ENCODE measurements at places on chromosomes 1 and 21.

DNA sequence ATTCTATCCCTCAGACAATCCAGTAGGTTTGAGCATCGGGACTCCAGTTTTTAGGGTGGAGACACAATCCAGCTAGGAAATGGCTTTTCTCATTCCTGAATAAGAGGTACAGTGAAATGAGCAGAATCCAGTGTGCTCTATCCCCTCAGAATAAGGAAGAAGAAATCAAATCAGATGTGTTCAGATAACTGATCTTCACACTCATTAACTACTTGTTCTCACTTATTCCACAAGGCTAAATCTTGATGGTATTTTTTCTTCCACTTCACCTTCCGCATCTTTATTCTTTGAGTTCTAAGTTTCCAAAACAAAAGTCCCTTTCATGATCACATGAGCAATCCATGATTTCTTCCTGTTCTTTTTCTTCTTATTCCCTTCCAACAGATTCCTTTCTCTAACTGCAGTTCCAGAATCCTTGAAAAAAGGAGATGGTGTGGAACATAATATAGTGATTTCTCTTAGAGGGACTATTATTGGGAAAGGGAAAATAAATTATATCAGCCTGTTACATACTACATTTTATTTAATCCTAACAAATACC lies 1.7 kb downstream of the SYT11 start:
- no peak for DNase-seq

DNA sequence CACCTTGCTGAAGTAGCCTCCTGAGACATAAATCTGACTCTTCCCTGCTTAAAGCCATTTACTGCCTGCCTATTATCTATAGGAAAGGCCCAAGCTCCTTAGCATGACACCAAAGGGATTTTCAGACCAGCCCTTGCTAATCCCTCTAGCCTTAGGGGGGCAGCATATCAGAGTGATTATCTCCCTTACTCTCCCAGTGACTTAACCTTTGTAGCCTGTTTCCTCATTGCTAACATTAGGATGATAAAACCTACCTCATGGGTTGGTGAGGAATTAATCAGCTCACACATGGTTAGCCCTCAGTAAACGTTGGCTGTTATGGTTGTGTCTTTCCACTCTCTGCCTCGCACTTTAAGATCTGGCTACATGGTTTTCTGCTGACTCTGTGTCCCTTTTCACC lies 70.1 kb downstream of the ROR1 start:
- peak; percentile 19 for DNase-seq

DNA sequence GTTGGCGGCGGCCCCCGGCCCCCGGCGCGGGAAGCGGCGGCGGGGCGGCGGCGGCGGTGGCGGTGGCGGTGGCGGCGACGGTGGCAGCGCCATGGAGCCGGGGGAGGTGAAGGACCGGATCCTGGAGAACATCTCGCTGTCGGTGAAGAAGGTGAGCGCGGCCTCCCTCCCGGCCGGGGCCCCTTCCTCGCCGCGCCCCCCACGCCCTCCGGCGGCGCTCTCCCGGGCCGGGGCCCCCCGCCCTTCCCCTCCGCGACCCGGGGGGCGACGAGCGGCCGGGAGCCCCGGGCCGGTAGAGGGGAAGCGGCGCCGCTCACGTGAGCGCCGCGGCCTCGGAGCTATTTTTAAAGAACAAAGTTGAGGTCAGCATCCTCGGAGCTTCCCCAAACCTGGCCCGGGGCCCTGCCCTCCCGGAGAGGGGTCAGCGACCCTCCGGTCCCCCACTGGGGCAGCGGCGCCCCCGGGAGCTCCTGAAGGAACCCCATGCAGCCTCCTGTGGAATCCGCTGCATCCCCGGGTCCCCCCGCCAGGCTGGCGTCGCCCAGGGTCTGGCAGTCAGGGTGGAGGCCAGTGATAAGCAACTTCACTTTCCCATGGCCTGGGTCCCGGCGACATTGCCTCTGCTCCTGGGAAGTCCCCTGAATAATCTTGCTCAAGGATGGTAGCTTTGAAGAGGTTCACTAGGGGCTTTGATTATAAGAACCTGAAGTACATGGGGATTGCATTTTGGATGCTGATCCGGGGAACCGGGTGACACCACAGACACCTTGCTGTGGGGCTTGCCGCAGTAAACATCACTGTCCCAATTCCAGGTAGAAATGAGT lies 560 bp downstream of the PLEKHM2 start:
- no peak for DNase-seq

DNA sequence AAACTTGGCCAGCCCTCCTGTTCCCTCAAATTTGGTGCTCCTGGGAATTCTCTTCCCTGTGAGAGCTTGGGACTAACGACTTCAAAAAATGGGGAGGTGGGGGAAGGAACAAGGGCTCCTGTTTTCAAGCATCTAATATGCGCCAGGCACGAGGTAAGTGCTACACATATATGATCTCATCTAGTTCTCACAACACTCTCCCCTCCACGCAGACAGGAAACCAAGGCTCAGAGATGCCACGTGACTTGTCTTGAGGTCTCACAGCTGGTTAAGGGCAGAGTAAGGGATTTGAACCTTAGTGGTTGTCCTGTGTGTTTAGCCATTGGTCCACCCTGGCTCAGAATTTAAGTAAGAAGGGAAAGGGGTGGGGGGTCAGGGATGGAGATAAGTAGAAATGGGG lies 125.9 kb downstream of the DMRTB1 start:
- DNase-seq, result peak; percentile 90

DNA sequence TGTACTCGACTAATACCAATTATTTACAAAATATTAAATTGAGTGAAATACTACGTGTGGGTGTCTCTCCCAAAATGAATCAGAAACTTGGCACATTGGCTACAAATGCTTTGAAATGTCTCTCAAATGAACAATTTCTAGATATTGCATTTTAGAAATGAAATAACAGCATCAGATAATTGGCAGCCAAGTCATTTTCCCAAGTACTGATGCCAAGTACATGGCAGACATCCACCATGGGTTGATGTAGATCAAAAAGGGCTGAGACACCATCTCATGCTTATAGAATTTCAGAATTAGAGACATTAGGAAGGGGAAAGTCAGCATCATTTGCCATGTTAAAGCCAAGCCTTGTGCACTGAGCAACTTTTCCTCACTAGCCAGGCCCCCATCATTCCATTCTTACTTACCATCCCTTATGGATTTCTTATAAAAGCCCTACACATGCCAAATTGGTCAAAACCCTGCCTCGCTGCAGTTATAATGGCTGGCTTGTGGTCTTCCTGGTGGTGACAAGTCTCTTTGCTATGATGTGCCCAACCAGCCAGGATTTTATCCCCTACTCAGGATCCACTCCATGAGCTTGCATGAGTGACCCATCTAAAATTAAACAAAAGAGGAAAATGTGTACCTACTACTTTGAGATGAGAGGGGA lies 73.1 kb downstream of the GREM2 start:
- no peak for DNase-seq

Data from amniotic epithelial cell (primary cell).